ENCODE measurements at places on chromosomes 3 and 15. TPM values are rescaled to one million over a fixed set of nuclear protein-coding genes. Genes with fewer than 3 reads are reported as not detected.

GRCh38 chr3:184677344-184678316 lies 34.2 kb downstream of the MAGEF1 start:
- DNase-seq: no peak

DNA sequence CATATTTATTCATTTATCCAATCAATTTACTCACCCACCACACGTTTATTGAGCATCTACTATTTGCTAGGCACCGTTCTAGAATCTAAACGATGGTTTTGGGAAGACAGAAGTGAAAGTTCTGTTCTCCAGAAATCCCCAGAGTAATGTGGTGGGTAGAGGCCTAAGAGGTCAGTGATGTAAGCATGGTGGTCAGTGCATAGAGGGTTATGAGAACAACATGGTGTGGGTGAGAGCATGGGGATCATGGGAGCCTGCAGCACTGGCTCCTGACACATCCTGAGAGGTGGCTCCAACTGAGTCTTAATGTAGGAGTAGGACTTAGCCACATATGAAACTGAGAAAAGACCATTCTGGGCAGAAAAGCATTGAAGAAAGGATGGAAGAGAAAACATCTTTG lies 85.3 kb upstream of the TNFAIP8L3 start:
- no peak for DNase-seq

DNA sequence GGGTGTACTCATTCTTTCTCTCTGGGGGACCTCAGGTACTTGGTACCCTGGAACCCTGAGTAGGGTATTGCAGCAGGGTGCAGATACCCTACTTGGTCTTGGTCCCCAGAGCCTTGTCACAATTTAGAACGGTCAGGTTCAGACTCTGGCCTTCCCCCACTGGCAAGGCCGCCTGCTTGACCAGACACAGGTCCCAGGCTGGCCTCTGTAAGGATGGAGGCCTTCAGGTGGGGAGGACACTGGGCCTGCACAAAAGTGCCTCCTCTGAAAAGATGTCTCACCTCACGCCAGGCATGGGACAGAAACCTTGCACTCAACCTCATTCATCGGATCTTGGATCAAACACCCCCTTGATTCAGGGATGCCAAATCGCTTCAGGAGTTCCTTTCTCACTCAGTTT lies 158.4 kb downstream of the KLF13 start:
- DNase-seq: no peak

DNA sequence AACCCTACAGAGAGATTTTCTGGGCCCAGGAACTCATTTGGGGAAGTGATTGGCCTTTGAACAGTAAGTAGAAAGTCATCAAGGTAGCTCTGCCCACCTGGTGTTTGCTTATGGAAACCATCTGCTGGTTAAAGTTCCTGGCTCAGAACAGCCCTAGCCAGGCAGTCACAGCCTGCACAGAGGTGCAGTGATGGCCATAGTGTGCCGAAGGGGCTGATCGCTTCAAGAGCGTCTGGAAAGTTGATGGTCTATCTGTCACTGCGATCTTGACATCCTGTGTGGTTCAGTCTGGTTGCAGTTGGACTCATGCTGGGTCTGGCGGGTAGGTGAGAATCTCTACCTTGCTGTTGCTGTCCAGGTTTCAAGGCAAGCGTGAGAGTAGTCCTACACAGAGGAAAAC lies 151.6 kb downstream of the SLCO3A1 start:
- no peak for DNase-seq

GRCh38 chr15:90744759-90745402 lies 27.7 kb downstream of the BLM start:
- no peak for DNase-seq

GRCh38 chr15:51382787-51383186 lies 41.3 kb downstream of the GLDN start:
- DNase-seq: no peak

CFAP100 gene
- 0.94 TPM for polyA plus RNA-seq

MAGEL2 gene
- 19.6 TPM for polyA plus RNA-seq

Measured in forelimb muscle (tissue), 1 donor.